ENCODE measurements at places on chromosomes 12 and 14. TPM values are rescaled to one million over a fixed set of nuclear protein-coding genes. Genes with fewer than 3 reads are reported as not detected.
A peak's percentile ranks its signal among the peaks of the same experiment; 100 is the strongest.

The DIO2 gene
- 0.13 TPM for total RNA-seq

- no peak for DNase-seq
Observed at GRCh38 chr14:77158175-77158881, 16.7 kb upstream of the ZDHHC22 start.

GRCh38 chr12:65868133-65868705, 43.9 kb downstream of the HMGA2 start:
- DNase-seq, result no peak

The TAS2R13 gene
- total RNA-seq, result 0.73 TPM

DNA sequence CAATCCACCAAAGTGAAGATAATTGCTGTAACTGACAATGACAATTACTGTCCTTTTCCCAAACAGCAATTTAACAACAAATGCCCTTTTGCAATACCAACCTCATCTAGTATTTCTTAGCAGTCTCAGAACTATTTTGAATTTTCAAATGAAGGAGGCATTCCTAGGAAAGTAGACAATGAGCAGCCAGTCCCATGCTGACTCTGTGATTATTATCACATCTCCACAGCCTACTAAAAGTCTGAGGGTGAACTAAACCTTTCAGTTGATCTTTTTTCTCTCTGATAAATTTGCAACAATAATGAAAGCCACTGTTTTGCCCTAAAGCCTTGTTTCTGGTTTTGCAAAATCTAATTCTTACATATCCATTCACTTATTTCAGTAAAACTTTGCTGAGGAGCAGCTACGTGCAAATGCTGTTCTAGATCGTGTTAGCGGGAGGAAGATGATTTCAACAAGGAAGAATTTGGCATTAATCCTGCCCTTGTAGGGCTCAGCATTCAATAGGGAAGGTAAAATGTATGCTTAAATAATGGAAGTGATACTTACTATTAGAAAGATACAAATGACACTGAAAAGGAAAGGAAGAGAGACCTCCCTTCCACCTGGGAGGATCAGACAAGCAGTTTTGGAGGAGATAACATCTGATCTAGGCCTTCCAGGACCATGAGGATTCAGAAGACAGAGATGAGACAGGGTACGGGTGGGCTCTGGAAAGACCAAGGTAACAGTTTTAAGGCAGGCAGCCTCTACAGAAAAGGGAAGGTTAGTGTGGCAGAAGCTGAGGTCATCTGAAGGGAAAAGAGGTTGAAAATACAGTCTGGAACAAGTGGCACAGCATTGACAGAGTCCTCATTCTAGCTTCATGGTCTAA, 47.4 kb downstream of the SLC38A1 start:
- DNase-seq, result no peak

The ENDOU gene
- not detected for total RNA-seq

GRCh38 chr12:121789800-121790728, 3.4 kb downstream of the RHOF start:
- DNase-seq, result no peak

The RNFT2 gene
- 2.6 TPM for total RNA-seq

DNA sequence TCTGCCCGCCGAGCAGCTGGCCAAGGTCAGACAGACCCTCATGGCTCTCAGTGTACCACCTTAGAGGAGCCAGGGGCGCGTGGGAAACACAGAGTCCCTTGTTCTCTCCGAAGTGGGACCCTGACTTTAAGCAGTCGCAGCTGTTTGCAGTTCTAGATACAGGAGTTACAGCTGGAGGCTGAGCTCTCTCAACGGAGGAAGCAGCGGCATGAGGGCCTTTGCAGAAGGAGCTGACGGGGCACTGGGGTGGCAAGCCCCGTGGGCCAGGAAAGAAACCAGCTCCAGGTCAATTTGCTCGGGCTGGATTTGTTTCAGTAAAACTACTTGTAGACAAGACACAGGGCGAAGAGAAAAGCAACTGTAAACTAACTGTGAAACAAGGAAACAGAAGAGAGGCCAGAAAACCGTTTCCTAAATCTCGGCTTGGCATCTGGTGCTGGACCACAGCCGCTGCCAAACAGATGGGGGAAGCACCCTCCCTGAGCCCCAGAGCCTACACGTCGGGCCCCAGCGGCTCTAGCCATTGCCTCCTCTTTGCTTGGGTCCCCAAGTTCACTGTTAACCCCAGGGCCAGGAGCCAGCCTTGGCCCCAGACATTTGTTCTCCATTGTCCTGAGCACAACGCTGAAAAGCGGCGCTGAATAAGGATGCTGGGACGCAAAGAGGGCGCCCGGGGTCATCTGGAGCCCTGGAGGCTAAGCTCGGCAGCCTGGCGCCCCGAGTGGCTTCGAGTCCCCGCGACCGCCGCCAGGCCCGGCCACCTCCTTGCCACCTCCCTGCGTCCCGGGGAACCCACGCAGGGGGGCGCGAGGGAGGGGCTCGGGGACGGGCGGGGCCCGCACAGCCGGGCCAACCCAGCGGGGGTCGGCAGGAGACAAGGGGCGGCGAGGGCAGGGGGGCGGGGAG, 914 bp upstream of the PACS2 start:
- DNase-seq, result no peak

GRCh38 chr12:69254862-69255261, 15.5 kb downstream of the CPSF6 start:
- no peak for DNase-seq

The OR4E2 gene
- total RNA-seq, result not detected

The RHOJ gene
- 65.8 TPM for total RNA-seq

- peak; percentile 53 for DNase-seq
Observed at GRCh38 chr12:132506328-132507160, 16.6 kb downstream of the FBRSL1 start.

The ACSM4 gene
- total RNA-seq, result not detected

The WSCD2 gene
- not detected for total RNA-seq

The RND1 gene
- total RNA-seq, result 1.4 TPM

DNA sequence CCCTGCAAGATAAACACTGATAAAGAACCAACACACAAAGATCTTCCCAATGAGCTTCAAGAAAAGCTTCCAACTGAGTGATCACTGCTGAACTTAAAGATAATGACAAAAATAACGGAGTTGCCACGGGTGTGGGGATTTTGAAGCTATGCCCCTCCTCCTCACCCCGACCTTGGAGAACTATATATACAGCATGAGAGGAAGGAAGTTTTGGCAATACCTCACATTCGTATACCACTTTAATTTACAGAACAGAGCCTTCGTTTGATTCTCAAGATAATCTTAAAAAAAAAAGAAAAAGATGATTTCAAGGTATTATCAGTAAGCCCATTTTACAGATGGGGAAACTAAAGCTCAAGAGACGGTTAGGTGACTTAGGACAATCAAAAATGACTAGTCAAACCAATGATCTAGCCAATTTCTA, 715 bp downstream of the NEK9 start:
- no peak for DNase-seq

The FITM1 gene
- not detected for total RNA-seq

DNA sequence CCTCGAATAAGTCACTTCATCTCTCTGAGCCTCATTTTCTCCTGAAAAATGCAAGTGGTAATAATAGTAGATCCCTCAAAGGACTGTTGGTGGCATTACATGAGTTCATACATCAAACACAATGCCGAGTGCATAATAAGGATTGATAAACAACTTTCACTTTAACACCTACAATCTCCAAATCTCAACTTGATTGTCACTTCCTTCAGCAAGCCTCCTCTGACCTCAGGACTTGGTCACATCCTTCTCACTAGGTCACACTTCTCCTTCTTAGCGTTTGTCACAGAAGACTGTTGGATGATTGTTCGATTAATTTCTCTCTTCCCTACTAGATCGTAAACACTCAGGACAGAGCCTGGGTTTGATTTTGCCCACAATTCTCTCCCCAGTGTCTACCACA, 7.9 kb upstream of the PRKAB1 start:
- no peak for DNase-seq

The RDH12 gene
- total RNA-seq, result not detected

Data from pulmonary artery endothelial cell (primary cell).